ENCODE measurements at places on chromosomes 2 and 18.
A peak's percentile ranks its signal among the peaks of the same experiment; 100 is the strongest.

DNA sequence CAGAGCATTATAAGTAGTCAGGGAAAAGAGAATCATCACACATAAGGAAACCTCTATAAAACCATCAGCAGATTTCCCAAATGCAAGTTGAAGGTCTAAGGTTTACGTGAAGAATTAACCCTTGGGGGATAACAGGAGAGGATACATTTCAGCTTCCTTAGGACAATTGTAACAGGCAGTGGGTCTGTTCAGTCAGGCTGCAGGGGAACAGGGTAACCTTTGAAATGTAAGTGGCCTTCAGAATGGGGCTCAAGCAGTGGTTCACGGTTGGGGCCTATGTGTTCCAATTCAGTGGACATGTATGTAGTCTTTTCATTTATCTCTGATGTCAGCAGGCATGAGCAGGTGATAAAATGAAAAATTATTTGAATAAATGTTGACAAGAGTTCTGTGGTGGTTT is 139.3 kb downstream of the EML6 start:
- no peak for DNase-seq

- DNase-seq: no peak
Measured at GRCh38 chr2:181776336-181776735, 96.0 kb upstream of the NEUROD1 start.

- no peak for DNase-seq
Measured at GRCh38 chr2:3126911-3127621, 250.6 kb downstream of the EIPR1 start.

DNA sequence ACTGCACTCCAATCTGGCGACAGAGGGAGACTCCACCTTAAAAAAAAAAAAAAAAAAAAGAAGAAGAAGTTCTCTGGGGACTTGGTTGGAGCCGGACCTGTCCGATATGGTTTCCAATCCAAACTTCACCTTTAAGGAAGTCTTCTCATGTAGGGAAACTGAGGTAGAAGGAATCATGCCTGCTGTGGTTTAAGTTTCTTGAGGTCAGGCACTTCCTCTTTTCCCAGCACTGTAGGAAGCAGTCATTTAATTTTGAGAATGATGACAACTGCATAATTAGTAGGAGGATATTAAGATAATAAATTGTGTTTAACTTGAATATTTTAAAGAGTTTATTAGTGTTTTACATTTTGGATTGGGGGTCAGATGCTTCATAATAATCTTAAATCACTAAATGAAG is 62.9 kb downstream of the KCNE4 start:
- no peak for DNase-seq

GRCh38 chr2:28356095-28356911 is 36.4 kb upstream of the FOSL2 start:
- peak; percentile 30 for DNase-seq

DNA sequence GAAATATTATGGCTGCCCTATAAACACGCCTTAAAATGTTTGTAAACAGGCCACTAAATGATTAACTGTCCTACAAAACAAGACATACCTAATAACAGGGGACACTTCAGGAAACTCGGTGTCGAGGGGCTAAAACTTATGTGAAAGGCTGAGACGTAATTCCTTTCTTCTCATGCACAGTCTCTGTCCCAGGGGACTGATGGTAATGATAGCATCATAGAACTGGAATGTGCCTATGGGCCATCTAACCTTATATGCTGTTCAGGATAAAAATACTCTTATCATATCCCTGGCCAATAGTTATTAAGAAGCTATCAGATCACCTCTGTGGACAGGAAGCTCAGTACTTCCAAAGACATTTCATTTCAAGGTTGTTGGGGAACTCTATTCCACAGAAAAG is 252.6 kb upstream of the RASGRP3 start:
- DNase-seq: no peak

DNA sequence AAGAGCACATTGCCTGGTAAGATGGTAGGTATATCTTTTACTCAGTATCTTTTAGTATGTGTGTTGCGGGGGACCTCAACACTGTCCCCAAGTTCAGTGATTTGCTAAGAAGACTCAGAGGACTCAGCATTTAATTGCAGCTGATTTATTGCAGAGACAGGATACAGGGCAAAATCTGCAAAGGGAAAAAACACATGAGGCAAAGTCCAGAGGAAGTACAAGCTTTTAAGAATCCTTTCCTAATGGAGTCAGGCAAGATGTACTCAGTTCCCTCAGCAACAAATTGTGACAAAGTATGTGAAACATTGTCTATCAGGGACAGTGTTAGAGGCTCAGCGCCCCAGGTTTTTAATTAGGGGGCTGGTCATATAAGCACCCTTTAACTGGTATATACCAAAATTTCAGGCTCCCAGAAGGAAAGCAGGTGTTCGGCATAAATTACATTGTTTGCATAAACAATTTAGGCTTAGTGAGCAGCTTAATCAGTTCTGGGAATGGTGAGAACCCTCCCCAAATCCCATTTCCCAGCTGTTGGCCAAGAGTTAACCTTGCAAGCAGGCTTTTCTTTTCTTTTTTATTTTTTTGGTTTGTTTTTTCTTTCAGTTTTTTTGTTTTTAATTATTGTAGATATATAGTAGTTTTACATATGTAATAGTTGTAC is 41.7 kb downstream of the RAB3GAP1 start:
- no peak for DNase-seq

GRCh38 chr2:164756773-164757172 is 84.8 kb downstream of the COBLL1 start:
- no peak for DNase-seq

GRCh38 chr2:150062416-150062815 is 425.1 kb downstream of the RND3 start:
- DNase-seq: no peak

DNA sequence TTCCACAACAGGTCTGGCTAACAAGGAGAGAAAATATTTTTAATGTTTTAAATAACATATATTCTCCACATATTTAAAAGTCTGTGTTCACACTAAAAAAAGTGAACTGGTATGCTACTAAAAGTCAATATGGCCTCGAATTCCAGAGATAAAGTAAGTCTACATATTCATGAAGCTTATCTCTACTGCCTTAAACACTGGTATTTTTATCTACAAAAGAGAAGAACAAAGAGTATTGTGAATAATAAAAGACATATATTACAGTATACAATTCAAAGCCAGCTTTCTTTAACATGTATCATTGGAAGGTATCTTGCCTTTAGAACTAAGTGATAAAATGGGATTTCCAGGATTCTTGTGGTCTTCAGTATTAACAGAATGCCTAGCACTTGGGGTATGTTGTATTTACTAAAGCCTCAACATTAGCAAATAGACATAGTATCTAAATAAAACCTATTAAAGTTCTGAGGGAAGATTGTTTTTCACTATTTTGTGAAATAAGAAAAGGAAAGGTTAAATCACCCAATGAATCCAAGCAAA is 302.8 kb upstream of the CCDC68 start:
- DNase-seq: no peak

GRCh38 chr2:37283207-37283606 is 41.4 kb downstream of the PRKD3 start:
- no peak for DNase-seq

DNA sequence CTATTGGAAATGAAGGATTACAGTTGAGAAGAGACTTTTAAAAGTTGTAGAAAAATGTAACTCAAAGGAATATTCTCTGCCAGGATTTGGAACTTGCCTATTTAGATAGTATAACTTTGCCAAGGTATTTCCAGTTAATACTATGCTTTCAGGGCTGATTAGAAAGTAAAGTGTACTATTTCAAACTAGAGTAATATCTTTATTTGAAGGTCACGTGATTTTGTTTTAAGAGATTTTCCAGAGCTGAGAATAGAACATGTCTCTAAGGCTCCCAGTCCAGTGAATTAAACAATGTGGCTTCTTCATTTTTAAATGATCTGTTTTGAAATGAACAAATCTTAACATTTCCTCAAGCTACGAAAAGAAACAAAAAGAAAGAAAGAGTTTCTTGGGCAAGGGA is 53.9 kb downstream of the CCDC148 start:
- DNase-seq: no peak

- DNase-seq: no peak
Measured at GRCh38 chr2:156147594-156148330, 184.8 kb downstream of the NR4A2 start.

DNA sequence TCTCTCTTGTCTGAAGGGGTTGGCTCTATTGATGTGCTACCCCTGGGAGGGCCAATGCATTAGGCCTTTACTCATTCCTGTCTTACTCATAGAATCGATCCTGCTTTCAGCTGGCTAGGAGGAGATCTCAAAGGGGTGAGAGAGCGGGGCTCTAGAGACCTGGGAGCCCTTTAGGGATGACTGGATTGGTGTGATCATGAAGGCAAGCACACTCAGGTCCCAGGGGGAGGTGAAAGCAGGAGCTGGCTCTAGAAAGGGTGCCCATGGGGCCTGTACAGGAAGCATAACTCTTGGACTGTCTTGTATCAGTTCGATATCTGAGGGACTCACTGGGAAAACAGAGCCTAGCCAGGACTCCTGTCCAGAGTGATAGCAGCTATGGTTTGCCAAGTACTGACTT is 47.8 kb downstream of the INPP4A start:
- no peak for DNase-seq

- no peak for DNase-seq
Measured at GRCh38 chr18:63245600-63245999, 74.0 kb downstream of the BCL2 start.

GRCh38 chr2:80461505-80462197 is 157.1 kb upstream of the LRRTM1 start:
- no peak for DNase-seq

DNA sequence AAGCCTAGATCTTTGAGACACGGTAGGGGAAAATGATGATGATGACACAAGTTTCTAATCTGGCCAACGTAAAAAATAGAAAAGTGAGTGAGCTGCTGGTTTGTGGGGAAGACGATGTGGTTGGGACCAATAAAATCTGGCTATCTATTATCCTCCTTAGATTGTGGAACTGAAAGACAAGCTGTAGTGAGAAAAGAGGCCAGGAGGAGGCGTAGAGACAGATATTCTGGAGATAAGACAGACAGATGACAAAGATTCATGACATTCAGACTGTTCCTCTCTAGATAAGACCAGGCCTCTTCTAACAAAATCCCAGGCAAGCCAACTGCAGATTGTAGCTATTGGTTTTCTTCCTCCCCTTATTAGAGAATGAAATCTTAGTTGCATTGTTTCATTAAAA is 376.3 kb upstream of the UBE2E3 start:
- no peak for DNase-seq

GRCh38 chr2:197251163-197251562 is 59.4 kb downstream of the ANKRD44 start:
- DNase-seq: no peak

DNA sequence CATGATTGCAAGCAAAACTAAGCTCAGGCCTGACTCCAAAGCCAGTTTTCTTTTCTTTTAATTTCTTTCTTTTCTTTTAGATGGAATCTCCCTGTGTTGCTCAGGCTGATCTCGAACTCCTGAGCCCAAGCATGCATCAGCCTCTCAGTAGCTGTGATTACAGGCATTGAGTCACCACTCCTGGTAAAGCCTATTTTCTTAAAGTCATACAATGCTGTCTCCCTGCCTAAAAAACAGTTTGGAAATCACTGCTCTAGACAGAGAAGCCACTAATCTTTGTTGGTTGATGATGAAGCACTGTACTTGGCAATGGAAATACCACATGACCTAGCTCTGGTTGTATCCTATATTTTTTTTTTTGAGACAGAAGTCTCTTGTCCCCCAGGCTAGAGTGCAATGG is 33.1 kb upstream of the ZNF532 start:
- DNase-seq: no peak

DNA sequence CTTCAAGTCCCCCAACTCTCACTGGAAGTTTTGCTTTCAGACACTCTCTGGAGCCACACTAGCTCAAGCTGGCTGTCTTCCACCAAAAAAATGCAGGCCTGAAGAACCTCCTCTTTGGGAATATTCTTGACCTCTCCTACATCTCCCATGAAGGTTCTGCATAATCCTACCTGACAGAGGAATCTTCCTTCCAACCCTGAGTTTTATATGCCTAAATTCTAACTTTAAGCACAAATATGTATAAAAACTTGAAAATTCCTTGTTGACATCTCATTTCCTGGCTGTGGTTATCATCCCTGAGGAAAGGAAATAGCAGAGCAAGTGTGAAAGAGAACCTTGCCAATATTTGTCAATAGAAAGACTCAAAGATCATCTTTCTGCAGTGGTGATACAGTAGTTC is 249.0 kb downstream of the LPIN1 start:
- DNase-seq: no peak

DNA sequence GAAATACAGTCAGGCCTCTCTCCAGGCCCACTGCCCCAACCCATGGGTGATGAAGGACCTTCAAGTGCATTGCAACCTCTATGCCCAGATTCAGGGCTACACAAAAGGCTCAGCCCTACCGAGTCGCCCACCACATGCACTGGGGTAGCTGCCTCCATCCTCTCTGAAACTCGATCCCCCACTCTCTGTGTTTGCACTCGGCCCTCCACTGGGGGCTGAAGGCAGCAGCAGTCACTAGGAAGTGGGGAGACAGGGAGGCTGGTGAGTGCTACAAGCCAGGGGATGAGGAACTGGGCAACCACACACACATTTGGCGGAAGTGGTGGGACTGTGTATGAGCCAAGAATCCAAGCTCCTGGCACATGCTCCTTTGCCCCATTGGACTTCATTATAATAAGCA is 94.6 kb downstream of the CERS6 start:
- no peak for DNase-seq

- DNase-seq: no peak
Measured at GRCh38 chr2:86542814-86543213, 20.4 kb downstream of the CHMP3 start.

DNA sequence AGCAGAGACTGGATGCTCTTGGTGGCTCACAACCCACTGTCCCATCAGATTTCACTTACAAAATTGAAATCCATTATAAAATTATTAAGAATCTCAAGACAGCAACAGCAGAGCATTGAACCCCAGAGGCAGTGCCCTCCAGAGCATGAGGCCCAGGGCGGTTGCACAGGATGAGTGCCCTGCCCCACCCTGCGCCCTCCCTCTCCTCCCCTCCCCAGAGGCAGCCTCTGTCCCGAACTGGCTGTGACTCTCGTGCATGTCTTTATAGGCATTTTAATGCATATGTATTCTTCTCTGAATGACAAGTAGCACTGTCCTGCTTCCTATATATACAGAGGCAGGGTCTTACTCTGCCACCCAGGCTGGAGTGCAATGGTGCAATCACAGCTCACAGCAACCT is 10.4 kb downstream of the MFSD2B start:
- no peak for DNase-seq

- no peak for DNase-seq
Measured at GRCh38 chr18:62102221-62102620, 84.6 kb downstream of the PIGN start.

DNA sequence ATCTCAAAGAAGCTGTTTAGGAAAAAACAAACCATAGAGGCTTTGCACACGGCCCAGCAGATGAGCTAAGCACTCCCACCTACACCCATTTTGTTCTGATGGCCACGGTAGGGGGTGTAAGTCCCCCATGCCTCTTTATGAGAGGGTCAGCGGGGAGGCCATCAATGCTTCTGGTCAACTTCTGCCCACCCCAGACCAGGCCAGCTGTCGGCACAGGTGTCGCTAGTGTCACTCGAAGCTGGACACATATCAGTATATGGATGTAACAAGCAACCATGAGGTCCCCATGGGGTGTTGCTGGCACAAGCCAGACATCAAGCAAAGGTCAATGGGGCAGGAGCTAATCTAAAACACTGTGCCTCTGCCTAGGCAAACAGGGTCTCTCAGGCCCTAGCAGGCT is 23.7 kb upstream of the SLC35F6 start:
- no peak for DNase-seq
